Uterus (tissue), 4 donors: ENCODE measurements at places on chromosomes 4 and X. TPM values are rescaled to one million over a fixed set of nuclear protein-coding genes. Genes with fewer than 3 reads are reported as not detected.

DNA sequence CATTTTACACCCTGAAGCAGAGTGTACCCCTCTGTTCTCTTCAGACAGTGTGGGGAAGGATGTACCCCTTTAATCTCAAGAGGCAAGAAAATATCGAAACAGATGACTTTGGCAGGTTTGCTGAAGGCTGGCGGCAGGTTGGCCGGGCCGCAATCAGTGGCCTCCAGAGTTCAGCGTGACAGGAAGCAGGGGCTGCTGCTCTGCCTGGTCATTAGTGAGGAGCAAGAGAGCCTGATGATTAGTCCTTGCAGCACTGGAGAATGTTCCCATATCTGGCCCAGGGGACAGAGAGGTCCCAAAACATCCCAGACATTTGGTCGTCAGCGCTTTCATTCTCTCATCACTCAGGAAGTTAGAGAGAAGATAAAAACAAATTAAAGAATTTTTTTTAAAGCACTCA lies 352.8 kb downstream of the SPRY1 start:
- DNase-seq = no peak

DNA sequence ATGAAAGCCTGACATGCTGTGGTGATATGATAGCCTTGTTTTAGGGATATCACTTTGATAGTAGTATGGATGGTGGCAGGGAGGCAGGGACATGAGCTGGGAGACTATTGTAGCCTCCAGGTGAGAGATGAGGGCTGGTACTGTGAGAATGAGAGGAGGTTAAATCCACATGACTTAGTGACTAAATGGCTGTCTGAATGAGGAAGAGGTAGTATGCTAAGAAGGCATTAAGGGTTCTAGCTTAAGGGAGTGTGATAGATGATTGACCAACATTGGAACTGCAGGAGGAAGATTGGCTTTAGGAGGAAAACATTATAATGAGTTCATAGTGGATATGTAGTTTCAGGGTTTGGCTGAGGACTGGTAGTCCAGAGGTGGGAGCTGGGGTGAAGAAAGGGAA lies 195.0 kb upstream of the ANK2 start:
- DNase-seq = no peak

Gene FAM9B
- total RNA-seq = 4.4 TPM

Gene DGKK
- not detected for total RNA-seq

GRCh38 chrX:16903274-16904022 lies 33.3 kb upstream of the RBBP7 start:
- DNase-seq = no peak

GRCh38 chrX:2342874-2343273 lies 157.9 kb downstream of the DHRSX start:
- DNase-seq = no peak

- DNase-seq = no peak
Observed at GRCh38 chr4:122552898-122553297, 68.0 kb downstream of the IL21 start.

DNA sequence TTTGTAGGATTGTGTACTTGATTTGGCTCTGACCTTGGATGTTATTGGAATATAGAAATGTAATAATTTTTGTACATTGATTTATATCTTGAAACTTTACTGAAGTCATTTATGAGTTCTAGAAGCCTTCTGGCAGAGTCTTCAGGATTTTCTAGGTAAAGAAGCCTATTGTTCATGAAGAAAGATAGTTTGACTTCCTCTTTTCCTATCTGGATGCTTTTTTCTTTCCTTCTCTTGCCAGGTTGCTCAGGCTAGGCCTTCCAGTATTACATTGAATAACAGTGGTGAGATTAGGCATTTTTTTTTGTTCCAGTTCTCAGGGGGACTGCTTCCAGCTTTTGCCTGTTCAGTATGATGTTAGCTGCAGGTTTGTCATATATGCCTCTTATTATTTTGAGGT lies 191.1 kb downstream of the NAA11 start:
- DNase-seq = no peak

GRCh38 chr4:8052160-8052691 lies 106.4 kb downstream of the ABLIM2 start:
- no peak for DNase-seq

- DNase-seq = no peak
Observed at GRCh38 chr4:143539670-143540023, 26.1 kb downstream of the SMARCA5 start.

DNA sequence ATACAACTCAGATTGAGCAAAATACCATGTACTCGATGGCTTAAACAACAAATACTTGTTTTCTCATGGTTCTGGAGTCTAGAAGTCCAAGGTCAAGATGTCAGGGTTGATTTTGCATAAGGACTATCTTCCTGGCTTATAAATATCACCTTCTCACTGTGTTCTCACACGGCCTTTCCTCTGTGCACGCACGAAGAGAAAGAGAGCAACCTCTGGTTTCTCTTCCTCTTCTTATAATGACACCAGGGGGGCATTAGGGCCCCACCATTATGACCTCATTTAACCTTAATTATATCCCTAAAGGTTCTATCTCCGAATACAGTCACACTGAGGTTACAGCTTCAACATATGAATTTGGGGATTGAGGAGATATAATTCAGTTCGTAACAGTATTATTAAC lies 504.0 kb downstream of the MAGEE1 start:
- DNase-seq = no peak

Gene GJB1
- not detected for total RNA-seq

Gene MTNR1A
- total RNA-seq = not detected

- peak; percentile 86 for DNase-seq
Observed at GRCh38 chr4:76179398-76180318, 31.5 kb upstream of the NUP54 start.

Gene RNF128
- total RNA-seq = 0.76 TPM

Gene DDIT4L
- total RNA-seq = 1.4 TPM

DNA sequence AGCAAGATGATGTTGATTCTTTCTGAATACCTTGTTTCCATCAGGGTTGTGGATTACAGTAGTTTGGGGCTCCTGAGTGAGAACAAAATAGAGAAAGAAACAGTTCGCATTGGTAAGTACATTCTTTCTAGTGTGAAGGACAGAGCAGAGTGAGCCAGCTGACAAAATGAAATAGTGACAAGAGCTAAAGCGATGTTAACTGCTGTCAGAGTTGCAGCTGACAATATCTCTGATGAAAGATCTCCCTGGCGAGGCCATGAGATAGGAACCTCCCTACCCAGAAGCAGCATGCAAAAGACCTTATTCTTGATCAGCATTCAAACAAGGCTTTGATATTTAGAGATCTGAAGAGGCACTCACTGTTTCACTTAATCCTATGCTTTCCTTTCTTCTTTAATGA lies 258.6 kb downstream of the CAMK2D start:
- DNase-seq = no peak

DNA sequence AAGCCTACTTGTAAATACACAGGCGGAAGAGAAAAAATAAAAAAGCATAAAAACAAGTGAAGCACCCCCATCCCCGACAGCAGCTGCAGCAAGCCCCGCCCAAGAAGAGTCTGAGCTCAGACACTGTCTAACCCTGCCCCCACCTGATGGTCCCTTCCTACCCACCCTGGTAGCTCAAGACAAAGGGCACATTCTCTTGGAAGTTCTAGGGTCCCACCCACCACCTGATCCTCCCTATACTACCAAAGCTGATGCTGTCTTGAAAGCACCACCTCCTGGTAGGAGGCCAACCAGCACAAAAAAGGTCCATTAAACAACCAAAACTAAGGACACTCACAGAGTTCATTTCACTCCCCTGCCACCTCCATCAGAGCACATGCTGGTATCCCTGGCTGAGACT lies 308.2 kb downstream of the KLHL13 start:
- no peak for DNase-seq

Gene MGAT4D
- not detected for total RNA-seq

Gene GALNTL6
- total RNA-seq = not detected

Gene PFKFB1
- not detected for total RNA-seq

Gene FHDC1
- 10.0 TPM for total RNA-seq

DNA sequence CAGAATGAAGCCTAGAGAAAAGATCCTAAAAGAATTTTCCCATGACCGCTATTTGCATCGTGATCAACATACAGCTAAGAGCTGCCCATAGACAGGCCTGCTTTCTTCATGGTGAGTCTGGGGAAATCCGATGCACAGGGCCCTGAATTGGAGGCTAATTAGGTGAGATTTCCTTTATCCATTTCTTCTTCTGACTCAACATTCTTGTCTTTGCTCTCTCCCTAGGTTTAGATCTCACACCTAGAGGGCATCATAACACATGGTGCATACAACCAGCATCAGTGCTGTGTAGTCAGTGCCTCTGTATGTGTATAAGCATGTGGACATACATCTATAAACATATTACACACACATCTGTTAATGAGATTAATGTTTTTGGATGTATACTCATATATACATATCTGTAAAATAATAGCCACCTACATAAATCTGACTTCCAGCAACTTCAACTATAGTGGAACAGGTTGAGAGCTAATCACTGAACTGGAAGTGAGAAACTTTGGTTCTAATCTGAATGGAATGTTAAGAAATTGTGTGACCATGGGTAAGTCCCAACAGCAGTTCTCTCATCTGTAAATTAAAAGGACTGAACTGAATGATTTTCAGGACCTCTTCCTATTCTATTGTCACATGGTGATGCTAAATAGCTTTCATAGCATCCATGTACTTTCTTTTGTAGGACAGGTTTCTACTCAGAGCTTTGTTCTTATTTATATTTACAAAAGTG lies 17.5 kb downstream of the GATB start:
- no peak for DNase-seq

DNA sequence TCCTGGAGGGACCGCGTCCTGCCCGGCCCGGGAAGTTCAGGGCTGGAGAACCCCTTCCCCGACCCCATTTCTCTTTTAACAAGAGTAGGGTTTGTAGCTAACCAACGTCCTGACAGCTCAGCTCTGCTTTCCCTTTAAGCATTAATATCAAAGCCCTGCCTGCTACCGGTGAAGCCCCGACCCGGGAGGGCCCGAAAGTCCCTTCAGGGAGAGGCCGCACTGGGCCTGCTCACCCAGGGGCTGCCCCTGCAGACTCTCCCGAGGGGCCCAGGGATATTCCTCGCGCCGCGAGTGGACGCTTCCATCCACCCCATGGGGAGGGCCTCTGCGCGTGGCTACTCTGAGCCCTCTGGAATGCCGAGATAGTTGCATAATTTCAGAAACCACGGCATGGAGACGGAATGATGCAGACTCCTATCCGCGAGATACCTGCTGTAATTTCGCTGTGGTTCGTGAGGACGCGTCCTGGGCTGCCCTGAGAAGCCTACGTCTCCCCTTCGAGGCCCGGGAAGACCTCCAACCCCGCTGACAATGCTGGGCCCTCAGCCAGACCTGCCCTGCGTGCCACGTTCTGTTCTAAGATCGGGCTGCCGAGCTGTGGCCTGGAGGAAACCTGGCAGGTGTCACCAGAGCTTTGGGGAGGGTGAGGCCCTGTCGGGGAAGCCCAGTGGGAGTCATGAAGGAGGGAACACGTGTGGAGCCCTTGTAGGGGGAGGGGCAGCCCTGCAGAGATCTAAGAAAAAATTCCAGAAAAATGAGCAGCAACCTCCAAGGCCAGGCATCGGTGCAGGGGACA lies 999 bp upstream of the CTBP1 start:
- peak; percentile 68 for DNase-seq

DNA sequence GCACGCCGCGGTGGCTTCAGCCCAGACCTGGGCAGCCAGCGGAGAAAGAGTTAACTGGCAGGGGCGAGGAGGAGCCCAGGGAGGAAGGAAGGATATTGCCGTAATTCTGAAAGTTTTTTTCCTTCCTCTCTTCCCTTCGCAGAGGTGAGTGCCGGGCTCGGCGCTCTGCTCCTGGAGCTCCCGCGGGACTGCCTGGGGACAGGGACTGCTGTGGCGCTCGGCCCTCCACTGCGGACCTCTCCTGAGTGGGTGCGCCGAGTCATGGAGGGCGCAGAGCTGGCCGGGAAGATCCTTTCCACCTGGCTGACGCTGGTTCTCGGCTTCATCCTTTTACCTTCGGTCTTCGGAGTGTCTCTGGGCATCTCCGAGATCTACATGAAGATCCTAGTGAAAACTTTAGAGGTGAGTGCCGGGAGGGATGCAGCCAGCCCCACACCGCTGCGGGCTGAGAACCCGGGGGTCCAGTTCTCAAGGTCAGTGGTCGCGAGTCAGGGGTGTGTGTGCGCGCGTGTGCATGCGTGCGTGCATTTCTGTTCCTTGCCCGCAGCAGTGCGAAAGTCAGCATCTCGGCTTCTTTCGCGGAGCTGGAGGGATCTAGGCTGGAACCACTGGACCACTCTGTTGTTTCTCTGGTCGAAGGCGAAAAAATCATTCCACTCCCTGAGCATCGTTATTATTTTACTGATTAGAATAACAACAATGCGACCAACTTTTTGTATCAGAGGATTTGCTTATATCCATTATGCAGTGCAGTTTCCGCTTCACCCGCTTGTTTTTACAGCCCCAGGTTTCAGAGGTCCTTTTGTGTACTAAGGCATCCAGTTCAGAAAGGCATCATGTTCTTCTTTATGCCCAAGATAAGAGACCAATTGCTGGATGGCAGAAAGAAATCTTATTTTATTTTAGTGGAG lies 709 bp downstream of the GPAT3 start:
- peak; percentile 18 for DNase-seq

DNA sequence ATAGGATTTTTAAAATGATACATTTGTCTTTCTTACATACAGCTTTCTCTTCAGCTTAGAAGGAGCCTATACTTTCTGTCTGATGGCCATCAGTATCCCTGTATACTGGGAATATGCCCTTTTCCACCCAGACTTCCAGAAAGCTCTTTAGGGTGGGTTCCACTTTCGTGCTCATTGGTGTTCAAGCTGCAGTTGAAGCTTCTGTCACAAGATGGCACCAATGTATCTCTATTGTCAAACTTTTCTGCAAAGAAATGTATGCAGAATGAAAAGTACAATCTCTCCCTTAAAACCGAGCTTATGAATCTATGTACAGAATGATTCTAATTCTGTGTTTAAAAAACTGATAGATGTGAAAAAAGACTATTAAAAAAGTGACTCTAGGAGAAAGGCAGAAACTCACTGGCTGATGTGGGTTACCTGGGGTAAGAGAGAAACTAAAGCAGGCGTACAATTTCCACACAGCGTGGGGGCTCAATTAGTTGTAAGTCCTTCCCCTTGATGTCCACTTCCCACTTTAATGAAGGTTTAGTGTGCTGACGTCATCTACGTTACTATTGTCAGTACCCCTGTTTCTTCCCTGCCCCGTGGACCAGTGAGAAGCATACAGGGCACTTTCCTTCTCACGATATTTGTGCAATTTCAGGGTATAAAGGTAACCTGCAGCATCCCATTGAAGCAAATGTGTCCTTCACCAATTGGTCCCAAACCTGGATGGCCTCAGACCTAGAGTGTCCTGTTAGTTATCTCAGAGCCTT lies 57.3 kb upstream of the TCEAL2 start:
- no peak for DNase-seq

DNA sequence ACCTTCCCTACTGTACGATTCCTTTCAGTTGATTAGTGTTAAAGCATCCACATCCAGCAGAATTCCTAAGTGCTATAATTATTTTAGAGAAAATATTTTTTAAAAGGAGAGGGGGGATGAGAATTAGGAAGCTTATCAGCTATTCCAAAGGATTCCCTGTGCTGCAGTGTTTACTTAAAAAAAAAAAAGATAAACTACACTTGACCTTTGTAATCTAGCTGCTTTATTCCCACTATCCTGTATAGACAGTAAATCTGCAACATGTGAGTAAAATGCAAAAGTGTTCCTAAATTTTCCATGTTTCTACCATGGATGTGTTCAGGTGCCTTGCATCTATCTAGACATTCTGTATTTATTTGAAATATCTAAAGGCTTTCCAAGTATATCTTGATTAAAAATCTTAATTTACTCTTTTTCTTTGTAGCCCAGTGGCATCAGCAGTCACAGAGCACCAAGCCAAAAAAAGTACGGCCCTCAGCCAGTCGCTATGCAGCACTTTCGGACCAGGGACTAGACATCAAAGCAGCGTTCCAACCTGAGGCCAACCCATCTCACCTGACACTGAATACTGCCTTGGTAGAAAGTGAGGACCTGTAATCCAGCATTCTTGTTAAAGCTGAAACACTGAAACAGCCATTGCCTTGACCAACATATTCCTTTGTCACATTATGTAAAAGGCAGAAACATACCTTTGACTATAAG lies 84.1 kb downstream of the CBR4 start:
- no peak for DNase-seq
